ENCODE measurements at places on chromosomes 11 and 22.

DNA sequence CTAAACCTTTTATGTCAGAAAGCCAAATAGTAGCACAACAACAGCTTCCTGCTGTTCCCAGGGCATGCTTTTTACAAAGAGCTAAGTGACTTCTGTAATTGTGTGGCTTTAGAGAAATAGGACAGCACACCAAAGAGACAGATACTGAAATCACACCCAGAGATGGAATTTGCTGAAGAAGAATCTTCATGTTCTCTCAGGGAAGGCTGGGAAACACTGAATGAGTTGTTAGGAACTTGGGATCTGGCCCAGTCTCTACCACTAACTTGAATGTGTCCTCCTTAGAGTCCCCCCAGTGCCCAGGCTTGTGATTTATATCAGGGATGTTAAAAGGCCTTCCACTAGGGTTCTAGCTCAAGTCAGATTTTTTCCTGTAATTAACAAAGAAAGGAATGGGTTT is 175.2 kb downstream of the DBX1 start:
- no peak for DNase-seq

GRCh38 chr11:125624756-125625213 is at the start of gene CHEK1:
Gene CHEK1 (plus strand): TSS chr11:125625163. CDS start chr11:125626769, 1,606 bp downstream.
- no peak for DNase-seq

DNA sequence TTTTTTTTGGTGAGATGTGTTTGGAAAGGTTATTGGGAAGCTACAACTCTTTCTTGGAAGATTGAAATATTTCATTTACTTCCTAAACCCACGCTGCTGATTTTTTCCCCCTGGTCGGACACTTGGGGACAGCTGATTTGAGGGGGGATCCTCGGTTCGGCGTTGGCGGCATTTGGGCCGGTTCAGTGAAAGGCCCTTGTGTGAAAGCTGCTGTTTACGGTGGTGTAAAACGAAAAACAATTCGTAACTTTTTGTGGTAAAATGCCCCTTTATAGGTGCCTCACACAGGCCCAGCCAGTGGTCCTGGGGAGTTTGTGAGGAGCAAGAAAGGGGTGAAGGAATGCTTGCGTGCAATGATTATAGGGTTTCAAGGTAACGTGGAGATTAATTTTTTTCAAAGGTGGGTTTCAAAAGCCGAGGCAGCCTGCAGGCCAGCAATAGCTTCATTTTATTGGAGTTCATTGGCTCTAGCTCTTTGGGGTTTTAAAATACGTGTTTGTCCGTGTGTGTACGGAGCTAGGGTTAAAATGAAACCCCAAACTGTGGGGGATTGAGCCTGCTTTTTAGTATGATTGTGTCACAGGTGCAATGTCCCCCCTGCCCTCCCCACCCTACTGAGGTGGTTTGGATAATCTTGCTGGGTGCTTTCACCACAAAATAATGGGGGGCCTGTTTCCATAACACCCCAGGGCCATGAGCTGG is 77.2 kb upstream of the PPARA start:
- no peak for DNase-seq

DNA sequence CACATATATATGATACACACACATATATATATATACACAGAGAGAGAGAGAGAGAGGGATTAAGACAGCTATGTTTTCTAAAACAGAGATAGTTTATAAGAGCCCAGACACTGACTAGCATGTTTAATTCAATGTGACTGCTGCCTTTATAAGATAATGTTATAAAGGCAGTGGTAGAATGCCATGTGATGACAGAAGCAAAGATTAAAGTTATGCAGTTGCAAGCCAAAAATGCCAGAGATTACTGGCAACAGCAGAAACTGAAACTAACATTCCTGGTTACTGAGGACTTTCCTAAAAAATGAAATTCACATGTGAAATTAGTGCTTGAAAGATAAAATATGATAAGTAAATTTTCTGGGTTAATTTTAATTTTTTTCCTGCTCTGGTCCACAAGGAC is 1888.9 kb downstream of the LRRC4C start:
- no peak for DNase-seq

DNA sequence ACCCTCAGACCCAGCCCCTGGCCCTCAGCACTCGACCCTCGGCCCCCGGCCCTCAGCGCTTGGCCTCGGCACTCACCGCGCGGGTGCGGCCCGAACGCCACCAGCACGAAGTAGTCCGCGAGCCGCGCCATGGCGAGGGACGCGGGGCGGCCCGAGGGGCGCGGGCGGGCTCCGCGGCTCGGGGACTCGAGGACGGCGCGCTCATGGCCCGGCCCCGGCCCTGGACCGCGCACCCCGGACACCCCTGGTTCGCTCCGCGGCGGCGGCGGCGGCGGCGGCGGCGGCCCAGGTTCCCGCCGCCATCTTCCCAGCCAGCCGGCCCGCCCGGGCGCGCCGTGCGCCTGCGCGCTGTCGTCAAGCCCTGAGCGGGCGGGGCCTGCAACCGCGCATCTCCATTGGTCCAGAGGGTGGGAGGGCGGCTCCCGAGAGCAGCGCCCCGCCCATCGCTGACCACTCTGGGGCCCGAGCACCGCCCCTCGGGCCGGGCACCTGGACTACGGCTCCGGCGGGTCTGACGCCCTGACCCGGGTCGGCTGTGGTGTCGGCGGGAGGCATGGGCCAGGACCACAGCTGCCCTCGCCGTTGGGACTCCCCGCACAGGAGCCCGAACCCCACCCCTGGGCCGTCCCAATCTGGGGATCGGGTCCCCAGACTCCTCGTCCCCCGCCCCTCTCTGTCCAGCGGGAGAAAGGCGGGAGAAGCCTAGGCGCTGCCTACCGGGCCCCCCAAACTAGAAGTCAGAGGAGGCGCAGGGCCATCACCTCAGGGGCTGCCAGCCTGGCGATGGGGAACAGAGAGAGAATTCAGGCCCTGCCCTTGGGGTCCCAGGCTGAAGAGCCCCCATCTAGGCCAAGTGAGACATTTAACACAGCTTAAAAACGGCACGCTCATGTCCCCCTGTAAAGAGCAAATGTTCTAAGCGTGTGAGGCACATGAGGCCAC is at the start of gene SBF1:
Gene SBF1 (minus strand): TSS at position 326 of the 942 bp plus-strand sequence. CDS start 195 bp downstream, at position 131.
- DNase-seq: peak; percentile 64

GRCh38 chr22:26643418-26644100 is 13.8 kb upstream of the MIAT start:
- no peak for DNase-seq

DNA sequence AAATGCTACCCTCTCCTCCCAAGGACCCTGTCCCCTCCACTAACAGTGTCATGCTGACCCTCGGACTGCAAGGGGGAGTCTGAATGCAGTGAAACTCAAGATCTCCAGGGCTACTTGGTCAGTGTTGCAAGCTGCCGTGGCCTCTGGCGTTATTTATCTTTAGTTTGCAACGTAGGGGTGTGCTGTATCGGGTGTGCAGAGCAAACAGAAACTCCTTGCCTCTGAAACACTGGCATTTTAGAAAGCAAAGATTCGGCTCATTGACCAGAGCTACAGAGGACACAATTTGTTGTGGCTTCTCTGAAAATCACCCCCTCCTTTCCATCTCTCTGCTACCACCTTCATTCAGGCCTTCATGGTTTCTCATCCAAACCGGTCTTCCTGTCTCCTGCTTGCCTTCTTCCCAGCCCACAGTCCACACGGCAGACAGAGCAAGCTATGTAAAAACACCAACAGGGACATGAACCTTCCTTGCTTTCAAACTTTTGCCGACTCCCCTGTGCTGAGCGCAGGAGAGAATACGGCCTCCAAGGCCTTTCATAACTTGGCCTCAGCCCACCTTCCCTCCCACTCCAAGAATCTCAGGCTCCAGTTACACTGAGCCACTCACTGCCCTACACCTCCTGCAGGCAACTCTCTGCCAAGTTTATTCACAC is 14.9 kb downstream of the FZD4 start:
- no peak for DNase-seq

DNA sequence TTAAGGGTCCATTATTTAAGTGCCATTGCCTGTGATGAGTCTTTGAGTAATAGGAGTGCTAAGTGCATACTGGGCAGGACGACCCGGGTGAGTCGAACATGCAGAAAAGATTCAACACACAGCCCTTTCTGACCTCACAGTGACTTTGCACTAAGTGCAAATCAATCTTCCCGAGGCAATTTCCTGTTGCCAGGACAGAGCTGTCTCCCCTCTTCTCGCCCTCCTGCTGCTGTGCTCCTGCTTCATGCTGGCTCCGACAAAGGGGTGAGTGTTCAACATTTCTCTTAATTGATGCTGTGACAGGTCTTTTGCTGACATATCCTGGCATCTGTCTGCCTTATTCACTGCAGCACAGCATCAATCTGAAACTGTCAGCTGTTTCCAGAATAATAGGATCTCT is 42.0 kb downstream of the MCHR1 start:
- DNase-seq: no peak

DNA sequence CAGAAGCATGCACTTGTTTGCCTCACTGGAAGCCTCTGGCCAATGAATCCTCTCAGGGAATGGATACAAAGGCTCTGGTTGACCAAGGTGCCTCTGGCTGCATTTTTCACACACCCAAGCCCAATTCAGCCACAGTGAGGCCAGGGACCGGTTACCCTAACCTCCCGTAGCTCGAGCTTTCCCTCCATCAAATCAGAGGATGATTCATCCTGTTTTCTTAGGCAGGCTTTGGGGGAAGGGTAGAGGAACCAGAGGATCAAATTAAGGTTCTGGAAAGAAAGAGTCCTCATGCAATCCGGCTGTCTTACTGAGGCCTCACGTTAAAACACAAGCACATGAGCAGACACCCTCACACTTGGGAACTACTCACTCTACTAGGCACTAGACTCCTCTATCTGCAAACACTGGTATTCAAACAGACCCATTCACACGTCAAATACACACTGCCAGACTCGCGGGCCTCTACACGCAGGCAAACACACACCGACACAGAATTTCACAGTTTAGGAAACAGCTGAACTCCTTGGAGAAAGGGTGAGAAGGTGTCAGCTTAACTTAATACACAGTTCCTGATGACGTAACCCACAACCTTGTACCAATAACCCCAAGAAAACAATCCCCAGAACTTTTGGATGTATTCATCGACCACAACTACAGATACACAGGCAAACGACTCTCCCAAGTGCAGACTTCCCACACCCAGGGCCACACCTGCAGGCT is 12.4 kb downstream of the NRXN2 start:
- no peak for DNase-seq

GRCh38 chr11:134609361-134610115 is 197.5 kb upstream of the B3GAT1 start:
- no peak for DNase-seq

Measured in activated naive CD8-positive, alpha-beta T cell treated with anti-CD3 and anti-CD28 coated beads, Interleukin-2, amount 50 U/mL, for 16 hours (primary cell).